ENCODE measurements at places on chromosomes 12 and 14.

DNA sequence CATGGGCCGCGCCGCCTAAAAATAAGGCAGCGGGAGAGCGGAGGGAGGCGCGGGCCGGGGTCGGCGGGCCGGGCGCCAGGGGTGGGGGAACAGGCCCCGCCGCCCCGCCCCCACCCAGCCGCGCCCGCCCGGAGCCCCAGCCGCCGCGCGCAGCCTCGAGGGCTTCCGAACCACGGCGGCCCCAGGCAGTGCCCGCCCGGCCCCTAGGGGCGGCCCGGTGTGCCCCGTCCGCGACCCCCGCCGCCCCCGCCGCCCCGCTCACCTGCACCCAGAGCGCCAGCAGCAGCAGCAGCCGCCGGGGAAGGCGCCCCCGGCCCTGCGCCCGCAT is 519 bp downstream of the JAG2 start:
- DNase-seq, result no peak

DNA sequence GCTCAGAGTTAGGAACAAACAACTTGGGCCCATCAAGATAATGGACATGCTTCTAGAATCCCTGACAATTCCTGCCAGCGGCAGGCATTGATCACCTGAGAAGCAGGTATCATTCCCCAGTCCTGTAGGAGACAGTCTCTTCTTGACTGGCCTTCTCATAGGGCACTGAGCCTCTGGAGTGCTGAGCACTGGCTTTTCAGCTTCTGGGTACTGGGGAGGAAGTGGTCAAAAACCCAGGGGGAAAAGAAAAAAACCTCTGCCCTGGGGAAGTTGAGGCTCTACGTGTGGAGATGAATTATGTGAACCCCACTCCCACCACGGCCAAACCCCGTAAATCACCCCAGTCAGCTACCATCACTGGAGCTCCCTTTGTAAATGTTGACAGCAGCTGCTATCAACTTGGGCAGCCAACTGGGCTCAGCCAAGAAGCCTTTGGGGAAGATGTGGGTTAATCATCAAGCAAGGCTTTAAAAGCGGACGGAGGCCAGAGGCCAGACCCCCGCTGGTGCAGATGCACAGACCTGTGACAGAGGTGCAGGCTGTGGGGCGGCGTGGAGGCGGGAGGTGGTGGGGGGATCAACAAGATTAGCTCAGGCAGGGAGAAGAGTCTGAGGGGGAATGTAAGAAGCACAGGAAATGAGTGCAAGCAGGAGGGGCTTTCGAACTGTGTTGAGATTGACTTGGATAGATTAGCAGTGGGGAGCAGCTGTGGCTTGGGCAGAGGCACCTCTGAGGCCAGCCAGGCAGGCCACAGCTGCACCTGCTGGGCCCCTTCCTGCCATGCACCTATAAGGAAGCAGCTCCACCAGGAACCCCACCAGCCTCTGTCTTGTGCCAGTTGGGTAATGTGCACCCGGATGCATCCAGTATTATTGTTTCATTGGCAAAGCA is 105.4 kb upstream of the HIF1A start:
- DNase-seq, result no peak

- DNase-seq, result no peak
These were observed 16.7 kb downstream of the AKT1 start for GRCh38 chr14:104778694-104779331.

GRCh38 chr14:34183478-34183877 is 232.6 kb upstream of the EGLN3 start:
- DNase-seq, result no peak

- no peak for DNase-seq
These were observed 406.9 kb downstream of the LRIG3 start for GRCh38 chr12:58513301-58513834.

- no peak for DNase-seq
These were observed 86.5 kb downstream of the TBX5 start for GRCh38 chr12:114319422-114319821.

DNA sequence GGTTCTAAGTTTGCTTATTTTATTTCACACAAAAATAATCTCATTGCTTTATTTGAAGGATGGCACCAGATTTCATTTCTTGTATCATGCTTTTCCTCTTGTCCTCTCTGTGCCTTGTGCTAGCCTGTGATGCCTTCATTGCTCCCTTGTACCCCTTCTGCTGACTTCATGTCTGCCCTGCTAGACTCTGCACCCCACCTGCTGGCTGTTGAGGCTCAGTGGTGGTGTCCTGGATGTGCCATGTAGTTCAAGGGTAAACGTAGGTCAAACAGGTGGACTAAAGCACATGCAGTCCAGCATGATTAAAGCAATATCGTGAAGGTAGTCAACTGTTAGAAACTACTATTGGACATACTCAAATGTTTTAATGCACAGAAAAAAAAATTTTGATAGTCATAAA is 21.6 kb downstream of the MRPS35 start:
- no peak for DNase-seq

DNA sequence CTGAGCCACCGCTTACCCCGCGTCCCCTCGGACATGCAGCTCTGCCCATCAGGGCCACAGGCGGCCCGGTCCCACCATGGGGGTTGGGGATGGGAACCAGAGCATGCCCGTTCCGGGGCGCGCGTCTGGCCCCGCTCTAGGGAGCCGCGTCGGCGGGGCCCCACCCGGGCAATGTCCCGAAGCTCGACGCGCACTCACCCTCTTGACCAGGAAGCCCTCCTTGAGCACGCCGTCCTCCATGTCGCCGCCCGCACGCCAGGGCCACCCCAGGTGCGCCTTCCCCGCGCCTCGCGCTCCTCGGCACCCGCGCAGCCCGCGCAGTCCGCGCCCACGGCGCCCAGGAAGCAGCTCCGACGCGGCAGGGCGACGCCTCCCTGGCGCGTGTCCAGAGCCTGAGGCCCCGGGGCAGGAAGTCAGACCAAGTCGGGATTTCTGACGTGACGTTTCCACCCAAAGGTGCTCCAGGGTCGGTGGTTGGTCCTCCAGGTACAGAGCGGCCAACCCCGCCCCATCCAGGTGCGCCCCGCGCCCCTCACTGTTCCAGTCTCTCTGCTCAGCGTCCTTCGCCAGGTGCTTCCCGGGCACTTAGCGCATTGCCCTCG is at the start of gene PLEK2:
PLEK2 (minus strand) TSS at position 346 of the 602 bp plus-strand sequence; CDS start at position 240, 106 bp downstream.
- DNase-seq, result no peak

GRCh38 chr14:62146030-62146429 is 383.8 kb downstream of the SNAPC1 start:
- no peak for DNase-seq

GRCh38 chr12:93089805-93090569 is 160.9 kb upstream of the EEA1 start:
- DNase-seq, result no peak
